ENCODE measurements at places on chromosomes 2 and 18.

- DNase-seq: no peak
Observed at GRCh38 chr2:118609138-118609537, 238.3 kb downstream of the EN1 start.

DNA sequence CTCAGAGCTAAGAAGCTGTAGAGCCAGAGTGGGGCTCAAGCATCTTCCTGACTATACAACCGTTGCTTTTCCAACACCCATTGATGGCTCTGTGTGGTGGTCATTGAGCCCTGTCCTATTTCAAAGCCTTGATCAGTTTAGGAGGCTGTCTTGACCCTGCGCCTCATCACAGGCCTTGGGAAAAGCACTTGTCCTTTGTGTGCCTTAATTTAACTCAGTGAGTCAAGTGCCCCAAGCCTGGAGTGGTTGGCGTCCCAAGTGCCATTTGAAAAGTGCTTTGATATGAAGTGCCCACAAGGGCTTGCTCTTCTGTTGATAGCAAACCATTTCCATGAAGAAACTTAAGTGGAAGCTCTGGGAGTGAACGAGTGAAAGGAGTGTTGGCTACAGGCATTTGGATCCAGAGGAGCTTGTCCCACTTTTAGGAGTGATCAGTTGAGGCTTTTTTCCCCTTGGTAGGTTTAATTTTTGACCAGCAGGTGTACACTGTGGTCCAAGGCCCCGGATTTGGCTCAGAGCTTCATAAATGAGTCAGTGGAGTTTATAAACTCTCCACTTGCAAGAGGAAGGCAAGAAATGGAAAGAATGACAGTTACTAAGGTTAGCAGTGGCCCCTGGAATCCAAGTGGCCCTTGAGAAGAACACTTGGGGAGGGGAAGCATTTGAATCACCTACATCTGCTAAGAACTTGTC, 50.3 kb downstream of the ACTR2 start:
- DNase-seq: no peak

GRCh38 chr2:143675021-143675420, 545.8 kb downstream of the ARHGAP15 start:
- DNase-seq: no peak

- no peak for DNase-seq
Observed at GRCh38 chr2:187658952-187659525, 104.8 kb upstream of the TFPI start.

- DNase-seq: no peak
Observed at GRCh38 chr2:23146011-23146410, 239.0 kb upstream of the KLHL29 start.

DNA sequence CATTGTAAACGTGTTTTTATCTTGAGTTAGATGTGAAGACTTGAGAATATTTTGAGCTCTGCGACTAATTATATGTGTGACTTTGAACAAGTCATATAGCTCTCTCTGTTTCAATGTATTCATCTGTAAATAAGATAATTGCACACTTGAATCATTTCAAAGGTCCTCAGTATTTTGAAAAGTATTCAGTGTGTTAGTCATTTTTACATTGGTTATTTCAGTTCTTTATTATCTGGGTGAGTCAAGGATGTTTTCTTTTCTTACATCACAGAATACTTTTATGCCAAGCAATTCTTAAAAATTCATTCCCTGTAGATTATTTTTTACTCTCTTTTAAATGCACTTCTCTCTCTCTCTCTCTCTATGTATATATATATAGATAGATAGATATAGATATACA, 1098.0 kb upstream of the ZEB2 start:
- no peak for DNase-seq

DNA sequence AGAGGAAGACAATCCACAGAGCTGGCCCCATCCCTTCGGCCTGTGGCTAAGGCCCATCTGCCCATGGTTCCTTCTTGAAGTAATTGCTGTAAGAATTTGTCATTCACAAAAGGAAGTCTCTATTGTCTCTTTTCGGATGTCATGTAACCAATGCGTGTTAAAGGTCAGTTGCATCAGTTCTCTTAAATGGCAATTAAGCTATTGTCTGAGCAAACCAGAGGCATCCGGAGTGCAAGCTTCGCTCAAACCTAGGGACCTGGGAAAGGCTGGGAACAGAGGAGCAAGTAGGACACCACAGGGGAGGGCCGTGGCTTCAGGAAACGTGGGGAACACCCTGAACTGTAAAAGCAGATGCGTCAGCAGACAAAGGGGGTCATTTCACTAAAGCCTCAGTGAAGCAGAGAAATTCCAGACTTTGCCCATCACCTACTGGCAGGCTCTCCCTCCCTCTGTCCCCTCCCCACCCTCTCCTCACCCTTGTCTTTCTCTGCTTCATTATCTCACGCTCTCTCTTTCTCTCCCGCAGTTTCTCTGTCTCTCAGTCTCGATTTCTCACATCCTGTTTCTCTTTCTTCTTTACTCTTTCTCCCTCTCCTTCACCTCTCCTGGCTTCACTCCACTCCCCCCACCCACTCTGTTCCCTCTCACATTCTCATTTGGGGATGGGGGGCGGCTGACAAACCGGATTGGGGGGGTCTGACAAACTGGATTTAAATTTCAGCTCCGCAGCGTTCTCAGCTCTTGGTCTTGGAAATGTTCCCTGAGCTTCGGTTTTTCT, 204.6 kb upstream of the TNP1 start:
- DNase-seq: no peak

DNA sequence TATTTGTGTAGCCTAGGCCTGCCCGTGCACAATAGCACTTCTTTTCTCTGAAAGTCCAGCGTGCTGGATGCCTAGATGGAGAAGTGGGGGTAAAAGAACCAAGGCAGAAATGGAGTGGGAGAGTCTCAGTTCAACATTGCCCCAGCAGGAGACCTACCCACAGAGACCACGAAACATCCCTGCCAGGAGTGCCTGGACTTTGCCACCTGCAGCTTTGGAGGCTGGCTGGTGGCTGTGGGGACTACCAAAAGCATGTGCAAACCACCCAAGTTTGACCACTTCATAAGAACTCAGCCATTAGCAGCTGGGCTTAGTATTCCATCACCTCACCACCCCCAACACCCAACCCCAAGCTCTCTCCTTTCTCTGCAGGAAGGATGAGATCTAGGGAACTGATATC, 416.9 kb upstream of the ID2 start:
- no peak for DNase-seq

GRCh38 chr2:197805715-197806633, 1.6 kb downstream of the PLCL1 start:
- no peak for DNase-seq

DNA sequence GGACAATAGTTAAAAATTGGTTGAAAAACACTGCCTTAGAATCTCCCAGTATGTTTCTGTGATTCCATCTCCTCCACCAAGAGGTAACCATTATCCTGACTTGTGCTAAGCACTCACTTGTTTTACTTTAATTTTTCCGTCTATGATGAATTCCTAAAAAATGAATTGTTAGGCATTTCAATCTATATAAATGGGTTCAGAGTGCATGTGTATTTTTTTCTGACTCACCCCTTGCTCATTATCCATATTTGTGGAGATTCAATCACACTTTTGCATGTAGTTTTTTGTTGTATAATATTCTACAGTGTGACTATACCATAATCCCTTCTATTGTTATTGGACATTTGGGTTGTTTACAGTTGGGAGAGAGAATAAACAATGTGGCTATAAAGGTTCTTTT, 1.3 kb downstream of the NDUFB3 start:
- DNase-seq: no peak

GRCh38 chr18:67935638-67936037, 419.1 kb upstream of the DSEL start:
- no peak for DNase-seq

- DNase-seq: no peak
Observed at GRCh38 chr2:231780123-231780908, 766 bp downstream of the PDE6D start.

GRCh38 chr2:41129988-41130387, 678.1 kb upstream of the SLC8A1 start:
- no peak for DNase-seq

GRCh38 chr2:146874260-146874658, 970.6 kb upstream of the ACVR2A start:
- no peak for DNase-seq

GRCh38 chr2:71922091-71922490, 225.6 kb downstream of the CYP26B1 start:
- DNase-seq: no peak

GRCh38 chr2:72347081-72347480, 199.4 kb upstream of the CYP26B1 start:
- no peak for DNase-seq

GRCh38 chr2:146228466-146229058, 1616.3 kb upstream of the ACVR2A start:
- DNase-seq: no peak

- no peak for DNase-seq
Observed at GRCh38 chr2:224127871-224128501, 88.9 kb upstream of the SERPINE2 start.

GRCh38 chr18:64402636-64403035, 253.7 kb upstream of the LINC00305 start:
- DNase-seq: no peak

DNA sequence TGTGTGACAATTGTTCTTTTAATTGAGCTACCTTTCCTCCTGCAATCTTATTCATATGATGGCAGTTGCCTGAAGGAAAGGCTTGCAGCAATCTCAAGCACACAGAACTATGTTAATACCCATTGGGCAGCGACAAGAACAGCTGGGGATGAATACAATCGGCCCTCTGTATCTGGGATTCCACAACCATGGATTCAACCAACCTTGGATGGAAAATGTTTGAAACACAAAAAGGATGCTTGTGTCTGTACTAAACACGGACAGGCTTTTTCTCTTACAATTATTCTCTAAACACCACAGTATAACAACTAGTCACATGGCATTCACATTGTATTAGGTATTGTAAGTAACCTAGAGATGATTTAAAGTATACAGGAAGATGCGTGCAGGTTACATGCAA, 256.1 kb upstream of the SIX2 start:
- no peak for DNase-seq

- no peak for DNase-seq
Observed at GRCh38 chr2:8168876-8169424, 512.9 kb upstream of the ID2 start.

DNA sequence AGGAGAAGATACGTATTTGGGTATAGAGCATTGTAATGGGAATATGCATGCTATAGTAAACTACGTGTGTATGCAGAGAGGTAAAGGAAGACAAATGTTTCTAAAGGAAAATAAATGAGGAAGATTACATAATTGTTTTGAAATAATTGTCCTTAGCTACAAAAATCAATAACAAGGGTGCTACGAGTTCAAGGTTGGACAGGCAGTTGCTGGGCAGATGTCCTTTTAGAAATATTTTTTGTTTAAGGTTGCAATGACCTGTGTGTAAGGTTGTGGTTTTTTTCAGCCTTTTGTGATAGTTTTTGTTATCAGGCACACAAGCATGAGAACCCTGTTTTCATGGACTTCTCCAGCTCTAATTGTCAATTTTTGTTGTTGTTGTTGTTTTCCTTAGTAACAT, 1304.1 kb upstream of the CHAC2 start:
- no peak for DNase-seq

DNA sequence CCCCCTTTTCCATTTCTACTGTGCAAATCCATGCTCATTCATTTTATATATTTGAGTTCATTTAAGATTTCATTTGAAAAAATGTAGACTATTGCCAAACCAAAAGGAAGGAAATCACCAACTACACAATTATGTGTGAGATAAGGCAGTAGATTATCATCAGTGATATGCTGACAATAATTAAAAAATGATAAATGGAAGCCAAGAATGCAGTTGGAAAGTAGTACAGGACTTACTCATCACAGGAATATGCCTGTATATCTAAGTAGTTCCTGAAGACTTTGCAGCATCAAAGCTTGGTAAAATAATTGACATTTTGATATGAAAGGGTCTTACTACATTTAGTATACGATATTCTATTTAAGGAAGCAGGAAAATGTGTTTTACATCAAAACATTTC, 166.1 kb upstream of the OTX1 start:
- no peak for DNase-seq

- DNase-seq: no peak
Observed at GRCh38 chr2:227824711-227825110, 11.1 kb downstream of the CCL20 start.

DNA sequence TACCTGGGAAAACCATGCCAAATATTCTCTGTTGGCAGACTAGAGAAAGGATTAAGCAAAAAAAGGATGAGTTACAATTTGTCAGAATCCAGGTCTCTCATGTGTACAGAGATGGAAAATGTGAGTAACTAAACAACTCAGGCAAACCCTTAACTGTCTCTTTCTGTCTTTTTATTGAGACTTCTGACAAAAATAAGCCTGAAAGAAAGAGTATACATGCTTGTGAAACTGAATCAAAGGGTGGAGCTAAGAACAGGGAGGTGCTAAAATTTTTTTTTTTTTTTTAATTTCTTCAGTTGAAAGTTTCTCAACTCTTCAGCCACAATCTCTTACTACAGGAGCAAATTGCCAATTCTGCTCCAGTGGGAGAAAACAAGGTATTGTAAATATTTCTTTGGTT, at the start of gene SERPINB10:
Gene SERPINB10, plus strand, starts transcription at position 295 of the 400 bp plus-strand sequence. CDS start 7,553 bp downstream, outside the sequence.
- DNase-seq: no peak

GRCh38 chr18:77635451-77635850, 385.8 kb downstream of the GALR1 start:
- no peak for DNase-seq

GRCh38 chr2:88059979-88060906, 4.7 kb upstream of the KRCC1 start:
- DNase-seq: no peak

GRCh38 chr18:49019446-49020045, 68.8 kb upstream of the SMAD7 start:
- DNase-seq: no peak

DNA sequence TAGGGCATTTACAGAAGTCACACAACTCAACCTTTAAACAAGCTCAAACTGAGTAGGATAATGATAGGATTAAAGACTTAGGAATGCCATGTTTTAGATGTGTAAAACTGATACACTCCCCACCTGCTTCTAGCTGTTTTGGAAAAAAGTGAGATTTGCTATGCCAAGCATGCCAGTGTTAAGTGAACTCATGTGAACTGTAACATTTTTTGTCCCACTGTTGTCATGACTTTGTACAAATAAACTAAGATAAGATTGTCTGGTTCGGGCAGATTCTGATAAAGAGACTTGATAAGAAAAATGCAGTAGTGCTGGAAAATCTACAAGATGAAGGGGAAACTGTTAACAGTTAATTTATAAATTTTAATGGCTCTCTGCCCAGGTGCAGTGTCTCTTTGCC, 66.5 kb downstream of the GLS start:
- no peak for DNase-seq

GRCh38 chr2:7672027-7672684, 754.9 kb downstream of the RNF144A start:
- peak; percentile 68 for DNase-seq

DNA sequence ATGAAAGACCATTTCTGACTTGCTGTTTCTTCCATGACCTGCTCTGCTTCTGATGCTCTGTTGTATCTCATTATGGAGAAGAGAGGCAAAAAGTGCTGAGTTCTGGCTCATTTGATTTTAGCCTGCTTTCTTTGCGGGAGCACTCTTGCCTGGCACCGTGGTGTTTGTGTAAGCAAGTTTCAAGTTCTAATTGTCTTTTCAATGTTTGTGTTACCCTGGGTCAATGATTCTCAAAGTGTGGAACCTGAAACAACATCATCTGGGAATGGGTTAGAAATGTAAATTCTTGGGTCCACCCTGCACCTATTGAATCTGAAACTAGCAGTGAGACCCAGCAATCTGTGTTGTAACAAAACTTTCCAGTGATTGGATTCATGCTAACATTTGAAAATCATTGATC, 85.5 kb upstream of the STON1 start:
- DNase-seq: no peak

All from neural crest cell (in vitro differentiated cells).